ENCODE measurements at places on chromosomes 12 and 14.

GRCh38 chr12:96210376-96211055 lies 16.3 kb downstream of the ELK3 start:
- DNase-seq = peak; percentile 67

- DNase-seq = no peak
Measured at GRCh38 chr14:91925001-91925726, 22.3 kb downstream of the FBLN5 start.

DNA sequence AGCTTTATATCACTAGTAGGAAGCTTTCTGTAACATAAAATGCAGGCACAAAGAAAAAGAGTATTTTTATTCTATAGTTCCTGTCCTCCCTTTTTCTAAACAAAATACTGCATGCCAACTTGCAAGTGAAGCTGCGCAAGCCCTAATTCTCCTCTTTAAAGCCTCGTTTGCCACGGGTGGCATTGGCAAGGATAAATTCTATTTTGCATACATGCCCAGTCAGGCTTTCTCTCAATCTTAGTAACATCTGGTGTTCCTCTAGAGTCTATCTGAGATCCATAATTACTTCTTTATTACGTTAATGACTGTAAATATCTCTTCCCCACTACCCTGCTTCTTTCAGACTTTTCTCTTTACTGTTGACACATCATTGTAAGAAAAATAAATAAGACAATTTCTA lies 97.1 kb upstream of the DAAM1 start:
- no peak for DNase-seq

- no peak for DNase-seq
Measured at GRCh38 chr14:38866461-38866860, 236.6 kb downstream of the SEC23A start.

DNA sequence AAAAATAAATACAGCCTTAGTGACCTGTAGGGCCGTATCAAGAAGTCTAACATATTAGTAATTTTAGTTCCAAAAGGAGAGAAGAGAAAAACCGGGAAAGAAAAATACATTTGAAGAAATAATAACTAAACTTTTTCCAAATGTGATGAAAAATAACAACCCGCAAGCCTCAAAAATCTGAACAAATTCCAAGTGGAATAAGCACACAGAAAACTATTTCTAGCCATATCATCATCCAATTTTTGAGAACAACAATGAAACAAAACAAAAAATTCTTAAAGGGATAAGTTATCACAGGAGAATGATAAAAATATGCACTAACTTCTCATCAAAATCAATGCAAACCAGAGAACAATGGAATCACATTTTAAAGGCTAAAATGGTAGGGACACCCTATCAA lies 198.1 kb upstream of the PLXNC1 start:
- DNase-seq = no peak

GRCh38 chr12:11954181-11954580 lies 116.6 kb upstream of the BCL2L14 start:
- no peak for DNase-seq

- no peak for DNase-seq
Measured at GRCh38 chr12:116458492-116458891, 100.7 kb upstream of the MAP1LC3B2 start.

GRCh38 chr12:105423237-105423636 lies 92.7 kb downstream of the C12orf75 start:
- no peak for DNase-seq

GRCh38 chr12:30970559-30971197 lies 44.1 kb downstream of the TSPAN11 start:
- DNase-seq = no peak

- no peak for DNase-seq
Measured at GRCh38 chr14:95452893-95453712, 63.3 kb downstream of the SYNE3 start.

DNA sequence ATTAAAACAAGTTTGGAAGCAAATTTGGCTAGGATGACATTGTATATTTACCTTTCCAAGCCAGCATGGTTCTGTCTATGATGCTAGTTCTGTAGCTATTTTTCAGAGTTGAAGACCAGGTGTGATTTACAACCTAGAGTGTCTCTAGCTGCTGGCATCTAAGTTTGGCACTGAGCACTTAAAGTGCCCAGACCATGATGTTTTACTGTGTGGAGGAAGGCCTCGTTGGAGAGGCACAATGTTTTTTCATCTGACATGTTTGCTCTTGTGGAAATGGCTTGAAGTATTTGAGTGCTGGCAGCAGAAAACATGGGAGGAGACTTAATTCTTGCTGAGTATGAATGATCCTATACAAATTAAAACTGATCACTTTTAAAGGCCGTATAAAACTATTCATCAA lies 13.0 kb upstream of the C12orf71 start:
- no peak for DNase-seq

DNA sequence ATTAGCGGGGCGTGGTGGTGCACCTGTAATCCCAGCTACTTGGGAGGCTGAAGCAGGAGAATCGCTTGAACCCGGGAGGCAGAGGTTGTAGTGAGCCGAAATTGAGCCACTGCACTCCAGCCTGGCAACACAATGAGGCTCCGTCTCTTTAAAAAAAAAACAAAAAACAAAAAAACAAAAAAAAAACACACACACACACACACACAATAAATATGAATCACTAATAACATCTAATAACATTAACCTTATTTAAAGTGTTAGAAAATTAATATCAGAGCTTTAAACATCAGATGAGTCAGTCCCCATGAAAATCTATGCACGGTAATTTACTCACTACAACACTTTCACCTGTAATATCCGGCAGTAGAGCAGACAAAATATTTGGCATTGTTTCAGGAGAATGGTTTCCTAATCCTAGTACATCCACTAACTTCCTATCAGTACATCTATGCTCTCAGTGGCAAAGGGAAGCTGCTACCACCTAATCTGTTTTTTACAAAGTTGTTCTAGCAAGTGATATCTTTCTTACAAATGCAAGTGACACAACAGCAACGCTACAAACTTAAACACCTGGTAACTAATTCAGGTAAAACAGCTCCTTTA lies 36.2 kb downstream of the MED13L start:
- DNase-seq = no peak

DNA sequence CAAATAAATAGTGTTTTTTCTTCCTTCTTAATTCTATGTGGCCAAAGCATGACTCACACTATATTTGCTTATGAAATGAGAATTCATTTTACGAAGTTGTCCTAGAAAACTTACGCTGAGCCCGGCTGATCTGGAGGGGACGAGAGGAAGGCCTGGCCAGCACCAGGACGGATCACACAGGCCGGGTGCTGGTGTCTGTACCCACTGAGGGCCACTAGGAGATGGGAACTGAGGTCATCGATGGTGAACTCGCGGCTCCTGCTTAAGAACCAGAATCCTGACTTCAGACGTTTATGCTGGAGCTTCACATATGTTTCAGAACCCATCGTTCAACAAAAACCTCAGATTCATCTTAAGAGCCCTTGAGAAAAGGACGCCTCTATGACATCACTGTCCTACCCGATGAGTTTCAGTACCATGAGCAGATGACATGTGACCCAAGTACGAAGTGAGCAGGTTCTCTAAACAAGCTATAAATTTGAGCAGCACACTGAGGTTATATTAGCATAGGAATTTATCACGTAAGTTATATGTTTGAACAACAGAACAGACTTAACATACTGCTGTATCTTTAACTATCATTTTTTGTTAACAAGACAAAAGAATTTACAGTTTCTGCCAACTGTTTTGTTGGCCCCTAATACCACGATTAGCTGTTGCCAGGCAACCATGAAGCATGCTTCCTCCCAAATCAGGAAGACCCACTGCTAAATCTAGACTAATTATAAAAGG lies 111.9 kb downstream of the FOXN3 start:
- DNase-seq = no peak

DNA sequence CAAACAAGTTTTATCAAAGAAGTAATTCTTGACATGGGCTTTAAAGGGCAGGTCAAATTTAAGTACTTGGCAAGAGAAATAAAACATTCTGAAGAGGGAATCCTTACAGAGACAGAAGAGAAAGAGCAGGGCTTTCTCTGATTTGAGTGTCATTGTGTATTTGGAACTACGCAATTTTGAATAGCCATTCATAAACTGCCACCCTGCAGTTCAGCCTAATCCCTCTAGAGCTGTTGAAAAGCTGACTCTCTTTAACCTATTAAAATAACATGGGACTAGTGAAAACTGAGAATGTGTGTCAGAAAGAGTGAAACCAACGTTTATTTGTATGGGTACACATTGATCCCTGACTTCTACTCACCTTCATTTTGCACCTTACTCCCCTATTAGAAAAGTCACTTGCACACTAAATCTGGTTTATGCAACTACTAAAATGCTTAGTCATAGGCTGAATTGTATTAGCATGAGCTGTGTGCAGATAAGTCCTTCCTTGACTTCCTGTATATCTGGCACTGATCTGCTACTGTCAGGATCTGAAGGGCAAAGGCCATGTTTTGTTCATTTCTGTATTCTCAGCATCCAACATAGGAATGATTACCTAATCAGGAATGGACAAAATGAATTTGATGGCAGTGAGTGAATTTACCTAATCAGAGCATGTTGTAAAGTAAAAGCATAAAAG lies 458.9 kb downstream of the NOVA1 start:
- DNase-seq = no peak

- no peak for DNase-seq
Measured at GRCh38 chr12:110844551-110845338, 2.0 kb upstream of the CCDC63 start.

DNA sequence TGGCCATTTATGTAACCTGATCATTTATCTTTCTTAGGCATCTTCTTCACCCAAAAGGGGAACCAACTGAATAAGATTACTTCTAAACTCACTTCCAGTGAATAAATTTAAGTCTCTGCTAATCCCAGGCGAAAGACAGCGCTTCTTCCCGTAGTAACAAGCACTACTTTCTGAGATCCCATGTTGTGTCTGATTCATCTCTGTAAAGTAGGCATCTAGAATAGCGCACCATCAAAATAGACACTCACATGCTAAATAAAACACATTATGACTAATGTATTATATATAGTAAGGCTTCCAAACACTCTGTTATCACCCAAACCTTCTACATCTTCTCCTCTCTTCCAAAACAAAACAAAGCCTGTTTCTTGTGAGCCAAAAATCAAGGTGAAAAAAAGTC lies 15.1 kb downstream of the GTF2A1 start:
- DNase-seq = no peak

- DNase-seq = peak; percentile 6
Measured at GRCh38 chr12:1928439-1929121, 10.1 kb upstream of the CACNA2D4 start.

DNA sequence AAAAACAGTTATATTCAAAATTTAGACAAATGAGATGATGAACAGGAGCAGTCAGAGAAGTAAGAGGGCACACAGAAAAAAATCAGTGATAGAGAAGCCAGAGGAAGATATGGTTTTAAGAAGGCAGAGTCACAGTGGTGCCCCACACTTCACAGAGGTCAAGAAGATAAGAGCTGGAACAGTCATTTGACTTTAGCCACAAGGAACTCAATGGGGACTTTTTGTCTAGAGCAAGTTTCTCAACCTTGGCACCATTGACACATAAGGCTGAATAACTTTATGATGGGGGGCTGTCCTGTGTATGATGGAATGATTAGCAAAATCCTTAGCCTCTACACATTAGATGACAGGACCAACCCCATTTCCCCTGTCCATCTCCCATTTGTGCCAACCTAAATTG lies 172.8 kb upstream of the PLEKHG7 start:
- no peak for DNase-seq

DNA sequence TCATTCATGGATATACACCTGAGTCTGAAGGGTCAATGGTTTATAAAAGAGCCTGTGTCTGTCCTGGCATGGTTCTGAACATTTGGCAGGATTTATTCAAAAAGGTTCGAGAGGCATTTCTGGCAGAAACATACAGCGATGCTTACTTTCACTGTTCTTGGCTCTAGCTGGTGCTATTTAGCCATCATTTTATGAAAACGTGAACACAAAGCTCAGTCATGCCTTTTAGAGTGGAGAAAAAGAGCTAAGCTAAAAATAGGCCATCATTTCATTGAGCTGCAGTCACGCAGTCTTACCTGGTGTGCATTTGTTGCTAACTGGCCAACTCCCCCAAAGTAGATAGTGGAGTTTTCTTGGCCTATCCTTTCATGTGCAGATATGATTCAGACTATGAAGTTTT lies 1209.5 kb downstream of the SLC16A7 start:
- DNase-seq = no peak

GRCh38 chr12:112194601-112195247 lies 69.4 kb downstream of the TRAFD1 start:
- DNase-seq = no peak

- DNase-seq = no peak
Measured at GRCh38 chr14:77970646-77971045, 170.7 kb downstream of the ADCK1 start.

DNA sequence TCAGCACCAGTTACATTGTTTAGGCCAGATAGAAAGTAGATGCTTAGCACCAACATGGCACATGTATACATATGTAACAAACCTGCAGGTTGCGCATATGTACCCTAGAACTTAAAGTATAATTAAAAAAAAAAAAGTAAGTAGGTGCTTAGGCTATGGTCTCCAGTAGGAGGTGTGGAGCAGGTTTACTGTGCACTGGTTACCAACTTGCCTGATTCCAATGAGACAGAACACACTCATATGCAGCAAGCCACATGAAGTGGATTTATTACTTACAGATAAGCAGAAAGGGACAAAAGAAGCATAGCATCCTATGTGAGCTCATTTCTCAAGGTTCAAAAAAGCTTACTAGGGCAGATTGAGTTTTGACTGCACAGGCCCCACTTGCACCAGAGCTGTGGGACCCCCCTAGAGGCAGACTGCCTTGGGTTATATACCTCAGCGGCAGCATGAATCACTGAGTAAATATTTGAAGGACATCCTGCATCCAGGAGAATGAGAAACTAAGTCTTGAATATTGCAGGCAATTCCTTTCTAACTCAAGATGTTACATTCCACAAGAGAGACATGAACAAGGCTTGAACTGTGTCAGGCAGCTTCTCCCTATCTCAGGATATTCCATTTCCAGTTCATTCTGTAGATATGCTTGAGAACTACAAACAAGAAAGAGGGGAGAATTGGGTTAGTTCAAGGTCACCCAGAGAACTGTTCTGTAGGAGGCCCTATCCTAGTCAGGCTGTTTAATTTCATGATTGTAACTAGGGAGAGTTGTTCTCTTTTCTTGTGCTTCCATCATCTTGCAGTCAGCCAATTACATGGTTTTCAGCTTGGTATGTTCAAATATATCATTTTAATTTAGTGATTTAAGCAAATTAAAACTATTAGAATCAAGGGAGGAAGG lies 30.1 kb downstream of the LRFN5 start:
- no peak for DNase-seq

DNA sequence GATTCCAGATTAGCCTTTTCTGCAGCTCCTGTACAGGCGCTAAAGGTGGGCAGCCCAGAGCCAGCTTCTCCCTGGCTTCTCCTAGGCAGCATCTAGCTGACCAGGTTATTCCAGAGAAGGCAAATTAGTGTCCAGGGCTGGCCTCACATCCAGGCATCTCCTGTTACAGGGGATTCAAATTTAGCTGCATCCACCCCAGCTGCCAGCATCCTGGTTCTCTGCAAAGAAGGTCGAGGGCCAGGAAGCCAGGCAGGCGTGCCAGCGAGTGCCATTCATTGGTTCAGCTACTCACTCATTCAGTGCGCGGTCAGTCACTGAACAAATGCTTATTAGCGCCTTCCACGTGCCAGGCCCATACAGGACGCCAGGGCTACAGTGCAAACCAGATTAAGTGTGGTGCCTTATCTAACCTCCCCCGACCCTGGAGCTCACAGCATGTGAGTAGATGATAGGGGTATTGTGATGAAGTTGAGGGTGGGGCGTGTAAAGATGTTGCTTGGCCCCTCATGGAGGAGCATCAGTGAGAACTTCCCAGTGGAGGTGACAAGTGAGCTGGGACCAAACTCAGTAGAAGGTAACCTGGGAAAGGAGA lies 15.7 kb upstream of the FAM222A start:
- DNase-seq = no peak

Data from activated T-cell treated with anti-CD3 and anti-CD28 coated beads, Interleukin-2, amount 50 U/mL, for 24 hours (primary cell).